Hematopoietic multipotent progenitor cell treated with erythropoietin and hydrocortisone succinate and interleukin-3 and kit ligand, for 4 days (in vitro differentiated cells): ENCODE measurements at places on chromosomes 2 and 18.

GRCh38 chr2:113847144-113847543 is 42.7 kb upstream of the ACTR3 start:
- no peak for DNase-seq

DNA sequence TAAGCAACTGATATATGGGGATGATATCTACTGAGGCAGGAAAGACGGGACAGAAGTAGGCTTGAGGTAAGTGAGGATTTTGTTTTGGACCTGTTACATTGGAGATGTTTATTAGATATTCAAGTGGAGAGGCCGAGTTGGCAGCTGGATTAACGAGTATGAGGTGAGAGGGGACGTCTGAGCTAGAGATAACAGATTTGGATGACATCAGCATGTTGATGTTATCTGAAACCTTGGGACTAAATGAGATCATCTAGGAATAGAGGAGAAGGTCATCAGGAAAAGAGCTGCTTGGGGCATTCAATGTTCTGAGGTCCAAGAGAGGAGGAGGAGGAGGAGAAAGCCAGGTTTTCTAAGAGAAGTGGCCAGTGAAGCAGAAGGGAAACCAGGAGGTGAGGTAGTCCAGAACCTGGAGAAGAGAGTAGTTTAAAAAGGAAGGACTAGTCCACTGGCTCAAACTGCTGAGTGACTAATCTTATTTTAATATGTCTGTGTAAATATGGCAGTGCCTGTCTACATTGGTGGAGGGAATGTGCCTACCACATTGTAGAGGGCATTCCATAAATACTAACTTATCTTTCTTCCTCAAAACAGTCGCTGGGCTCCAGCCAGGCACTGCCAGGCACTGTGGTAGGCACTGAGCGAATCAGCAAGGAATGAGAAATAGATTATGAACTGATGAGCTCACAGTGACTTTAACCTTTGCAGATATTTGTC is 488.3 kb downstream of the DLGAP1 start:
- no peak for DNase-seq

GRCh38 chr2:54581326-54582039 is 125.4 kb downstream of the SPTBN1 start:
- DNase-seq = peak; percentile 80

GRCh38 chr2:136288249-136288648 is 170.3 kb upstream of the CXCR4 start:
- no peak for DNase-seq

- no peak for DNase-seq
Measured at GRCh38 chr2:217614096-217614495, 388.7 kb downstream of the TNS1 start.

- DNase-seq = peak; percentile 44
Measured at GRCh38 chr2:235643680-235644511, 150.1 kb downstream of the AGAP1 start.

GRCh38 chr2:161046876-161047275 is 113.4 kb upstream of the TANK start:
- DNase-seq = no peak

GRCh38 chr2:19848952-19849351 is 52.8 kb downstream of the TTC32 start:
- DNase-seq = no peak

GRCh38 chr2:22497789-22498188 is 887.2 kb upstream of the KLHL29 start:
- no peak for DNase-seq

DNA sequence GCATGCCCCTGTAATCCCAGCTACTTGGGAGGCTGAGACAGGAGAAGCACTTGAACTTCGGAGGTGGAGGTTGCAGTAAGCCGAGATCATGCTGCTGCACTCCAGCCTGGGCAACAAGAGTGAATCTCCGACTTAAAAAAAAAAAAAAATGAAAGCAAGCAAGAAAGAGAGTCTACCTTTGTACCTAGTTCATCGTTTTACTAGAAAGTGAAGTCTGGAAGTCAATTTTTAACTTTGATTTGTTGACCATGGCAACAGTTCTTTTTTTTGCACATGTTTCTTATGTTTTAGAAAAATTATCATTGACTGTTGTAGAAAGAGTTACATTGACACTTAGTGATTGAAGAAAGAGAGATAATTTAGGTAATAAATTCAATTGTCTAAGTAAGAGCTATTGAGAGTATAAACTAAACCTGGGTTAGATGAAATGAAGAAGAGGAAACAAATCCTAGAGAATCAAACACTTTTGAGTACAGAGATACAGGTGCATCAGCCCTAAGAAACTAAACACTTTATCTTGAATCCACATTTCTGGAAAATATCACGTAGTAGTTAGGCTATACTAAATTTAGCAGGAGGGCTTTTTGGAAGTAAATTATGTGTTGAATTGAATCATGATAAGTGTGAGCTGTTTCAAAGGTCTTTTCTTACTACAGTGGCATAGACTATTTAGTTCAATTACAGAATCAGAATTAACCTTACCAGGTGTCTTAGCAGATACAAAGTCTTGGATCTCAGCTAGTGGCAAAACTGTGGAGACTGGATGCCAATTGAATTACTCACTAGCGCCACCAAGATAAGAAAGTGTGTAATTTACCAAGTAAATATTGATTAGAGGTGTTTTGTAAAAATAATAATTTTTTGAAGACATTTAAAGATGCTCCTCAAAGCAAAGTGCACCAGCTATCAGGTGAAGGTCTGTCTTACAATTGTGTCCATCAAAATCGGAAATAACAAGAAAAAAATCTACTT is 303.4 kb upstream of the NRXN1 start:
- DNase-seq = no peak
